Naive B cell (primary cell): ENCODE measurements at places on chromosomes 5 and 9.

DNA sequence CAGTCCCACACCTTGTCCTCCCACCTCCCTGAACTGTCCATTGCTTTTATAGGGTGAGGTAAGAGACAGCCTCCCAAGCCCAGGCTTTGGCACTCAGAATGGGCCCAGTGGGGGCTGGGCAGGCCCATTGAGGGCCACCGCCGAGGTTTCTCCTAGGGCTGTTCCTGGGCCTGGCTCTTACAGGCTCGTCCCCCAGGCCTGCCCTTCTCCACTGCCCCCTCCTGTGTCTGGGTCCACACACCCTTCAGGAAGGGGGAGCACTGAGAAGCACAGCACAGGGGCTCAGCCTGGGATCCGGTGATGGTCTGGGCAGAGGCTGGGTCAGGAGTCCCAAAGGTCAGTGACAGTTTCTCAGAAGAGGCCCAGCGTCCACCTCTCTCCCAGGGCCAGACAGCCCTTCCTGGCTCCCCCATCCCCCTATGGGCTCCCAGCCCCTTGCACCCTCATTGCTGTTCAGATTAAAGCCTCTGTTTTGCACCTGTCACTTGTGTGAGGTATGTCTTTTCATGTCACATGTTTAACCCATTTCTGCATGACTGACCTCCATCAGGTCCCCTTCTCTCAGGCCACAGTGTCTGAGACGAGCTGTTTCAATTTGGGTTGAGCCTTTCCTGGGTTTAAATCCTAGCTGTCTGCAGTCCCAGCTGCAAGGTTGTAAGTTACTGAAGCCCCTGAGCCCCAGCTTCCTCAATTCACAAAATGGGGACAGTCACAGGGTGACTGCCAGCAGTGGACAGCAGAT is 29.4 kb downstream of the IER5L start:
- DNase-seq, result no peak

DNA sequence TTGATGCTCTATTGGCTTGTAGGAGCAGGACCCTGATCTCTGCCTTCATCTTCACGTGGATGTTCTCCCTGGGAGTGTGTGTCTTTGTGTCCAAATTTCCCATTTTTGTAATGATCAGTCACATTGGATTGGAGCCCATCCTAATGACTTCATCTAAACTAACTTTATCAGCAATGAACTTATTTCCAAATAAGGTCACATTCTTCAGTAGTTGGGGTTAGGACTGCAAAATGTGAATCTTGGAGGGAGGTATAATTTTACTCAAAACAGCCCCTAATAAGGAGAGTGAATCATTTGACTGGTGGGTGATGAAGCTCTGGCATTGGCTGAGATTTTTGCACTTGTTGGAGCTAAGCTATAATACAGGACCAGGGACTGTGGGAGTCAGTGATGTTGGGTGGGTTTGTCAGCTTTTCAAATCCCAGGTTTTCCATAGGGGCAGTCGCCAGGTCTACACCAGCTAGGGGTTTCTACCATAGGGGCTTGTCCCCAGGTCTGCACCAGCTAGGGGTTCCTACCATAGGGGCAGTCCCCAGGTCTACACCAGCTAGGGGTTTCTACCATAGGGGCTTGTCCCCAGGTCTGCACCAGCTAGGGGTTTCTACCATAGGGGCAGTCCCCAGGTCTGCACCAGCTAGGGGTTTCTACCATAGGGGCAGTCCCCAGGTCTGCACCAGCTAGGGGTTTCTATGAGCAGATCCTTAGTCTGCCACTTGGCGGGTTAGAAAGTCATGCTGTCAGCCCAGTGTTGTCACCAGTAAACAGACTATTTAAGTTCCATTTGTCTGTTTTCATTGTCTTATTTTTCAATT is 382.6 kb upstream of the DAP start:
- DNase-seq, result peak; percentile 23

- DNase-seq, result no peak
These were observed 7.2 kb upstream of the ADGRV1 start for GRCh38 chr5:90551376-90551775.

DNA sequence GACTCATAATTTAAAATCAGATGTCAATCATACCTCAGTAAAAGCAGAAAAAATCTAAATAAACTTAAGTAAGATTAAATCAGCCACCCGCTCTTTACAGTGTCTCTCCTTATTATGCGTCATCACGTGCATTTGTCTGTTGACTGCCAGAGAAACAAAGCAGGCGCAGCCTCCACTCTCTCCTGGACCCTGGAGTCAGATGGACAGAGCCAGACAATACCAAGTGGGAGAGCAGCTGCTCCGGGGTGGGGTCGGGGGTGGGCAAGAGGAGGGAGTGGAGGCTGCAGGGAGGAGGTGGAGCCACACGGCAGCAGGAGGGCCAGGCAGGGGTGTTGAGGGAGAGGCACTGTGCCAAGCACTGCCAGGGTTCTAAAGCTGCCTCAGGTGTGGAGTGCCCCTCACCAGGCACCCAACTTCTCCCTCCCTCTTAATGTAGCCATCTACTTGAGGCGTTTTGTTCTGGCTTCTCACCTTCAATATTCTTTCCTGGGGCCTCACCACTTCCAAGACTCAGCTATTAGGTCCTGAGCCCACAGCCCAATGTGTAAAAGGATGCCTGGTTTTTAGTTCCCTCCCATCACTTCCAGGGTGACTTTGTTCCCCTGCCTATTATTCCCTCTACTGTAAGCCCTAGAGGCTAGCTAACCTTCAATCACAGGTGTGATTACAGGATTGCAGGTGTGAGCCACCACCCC is 96.3 kb downstream of the GLDC start:
- DNase-seq, result no peak

DNA sequence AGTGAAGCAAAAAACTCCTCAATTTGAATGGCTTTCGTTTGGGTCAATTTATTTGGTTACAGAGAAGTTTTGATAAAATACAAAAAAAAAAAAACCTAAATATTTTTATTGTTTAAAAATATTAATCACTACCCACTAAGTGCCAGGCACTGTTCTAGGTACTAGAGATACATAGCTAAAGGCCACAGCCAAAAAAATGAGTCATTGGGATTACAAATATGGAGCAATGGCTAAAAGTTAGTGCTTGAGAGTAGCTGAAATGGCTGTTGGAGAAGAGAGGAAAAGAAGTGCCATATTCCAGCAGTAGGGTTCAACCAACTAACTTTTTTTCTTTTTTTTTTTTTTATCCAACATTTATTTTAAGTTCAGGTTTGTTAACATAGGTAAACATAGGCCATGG is 130.1 kb upstream of the PTGER4 start:
- DNase-seq, result no peak

DNA sequence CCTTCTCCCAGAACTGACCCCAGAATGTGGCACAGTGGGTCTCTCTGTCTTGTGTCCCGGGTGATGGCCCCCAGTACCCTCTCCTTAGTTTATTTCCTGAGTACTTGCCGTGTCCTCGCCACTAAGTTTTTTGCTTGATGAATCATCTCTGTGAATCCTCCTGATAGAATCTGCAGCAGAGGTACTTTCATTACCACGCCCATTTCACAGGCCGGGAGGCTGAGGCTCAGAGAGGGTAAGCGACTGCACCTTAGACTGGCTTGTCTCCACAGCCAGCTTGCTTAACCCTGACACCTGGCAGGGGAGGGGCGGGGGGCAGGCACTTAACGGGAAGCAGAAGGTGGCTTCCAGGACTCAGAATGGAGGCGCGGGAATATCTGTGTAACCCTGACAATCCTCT is 7.9 kb upstream of the IER5L start:
- no peak for DNase-seq

DNA sequence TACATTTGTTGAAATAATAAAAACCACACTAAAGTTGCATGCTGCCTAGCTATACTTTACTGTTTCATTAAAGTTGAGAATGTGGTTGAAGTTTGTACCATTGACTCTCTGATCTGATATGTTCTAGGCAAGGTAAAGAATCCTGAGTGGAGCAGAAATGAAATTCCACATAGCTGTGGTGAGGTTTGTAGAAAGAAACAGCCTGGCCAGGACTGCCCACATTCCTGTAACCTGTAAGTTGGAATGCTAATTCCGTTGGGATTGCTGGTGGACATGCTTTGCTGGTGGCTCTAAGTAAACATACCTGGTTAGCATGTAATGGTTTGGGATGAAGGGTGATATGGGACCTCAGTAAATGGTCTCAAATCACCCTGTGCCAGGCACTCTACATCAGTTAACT is 16.8 kb downstream of the NFX1 start:
- no peak for DNase-seq

- DNase-seq, result no peak
These were observed 258.8 kb upstream of the CHD1 start for GRCh38 chr5:99187611-99188010.

DNA sequence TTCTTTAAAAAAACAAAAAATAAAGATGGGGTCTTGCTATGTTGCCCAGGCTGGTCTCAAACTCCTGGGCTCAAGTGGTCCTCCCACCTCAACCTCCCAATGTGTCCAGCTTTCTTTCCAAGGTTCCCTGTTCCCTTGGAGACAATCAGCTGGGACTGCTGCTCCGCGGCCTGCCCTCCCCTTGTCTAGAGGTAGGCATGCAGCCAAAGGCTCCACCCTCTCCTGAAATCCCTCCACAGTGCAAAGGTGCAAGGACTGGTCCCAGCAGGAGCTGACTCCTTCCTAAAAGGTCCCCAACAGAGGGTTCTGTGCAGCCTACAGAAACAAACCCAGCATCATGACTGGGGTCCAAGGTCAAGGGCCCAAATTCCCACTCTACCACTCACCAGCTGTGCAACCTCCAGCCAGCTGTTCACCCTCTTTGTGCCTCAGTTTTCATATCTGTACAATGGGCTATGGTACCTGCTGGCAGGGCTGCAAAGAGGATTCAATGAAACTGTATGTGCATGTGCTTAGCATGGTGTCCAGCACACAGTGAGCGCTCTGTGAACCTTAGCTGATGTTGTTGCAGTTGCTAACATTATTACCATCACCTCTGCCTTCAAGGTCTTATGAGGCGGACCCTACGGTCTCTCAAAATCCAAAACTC is 47.5 kb downstream of the BARX1 start:
- DNase-seq, result no peak

GRCh38 chr5:59069438-59070079 is 486.7 kb downstream of the RAB3C start:
- no peak for DNase-seq

- no peak for DNase-seq
These were observed 127.9 kb downstream of the PIK3R1 start for GRCh38 chr5:68343421-68343826.

- DNase-seq, result no peak
These were observed 10.6 kb downstream of the LAMC3 start for GRCh38 chr9:131019388-131020239.

DNA sequence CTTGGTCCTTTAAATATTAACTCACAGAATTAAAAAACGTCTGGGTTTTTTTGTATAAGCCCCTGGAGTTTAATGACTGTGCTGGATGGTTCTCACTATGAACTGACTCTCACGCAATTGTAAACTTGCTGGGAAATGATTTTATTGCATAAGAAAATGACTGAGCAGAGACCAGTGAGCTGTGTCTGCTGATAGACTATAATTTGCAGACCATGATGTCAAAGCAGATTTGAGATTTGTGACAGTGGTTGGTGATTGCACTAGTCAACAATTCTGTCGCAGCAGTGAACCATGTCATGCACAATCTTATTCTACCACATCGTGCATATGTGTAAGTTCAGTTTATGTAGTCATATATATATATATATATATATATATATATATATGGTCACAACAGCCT is 85.7 kb upstream of the C9orf72 start:
- no peak for DNase-seq

- DNase-seq, result no peak
These were observed 58.3 kb upstream of the PLPP6 start for GRCh38 chr9:4603830-4604229.

DNA sequence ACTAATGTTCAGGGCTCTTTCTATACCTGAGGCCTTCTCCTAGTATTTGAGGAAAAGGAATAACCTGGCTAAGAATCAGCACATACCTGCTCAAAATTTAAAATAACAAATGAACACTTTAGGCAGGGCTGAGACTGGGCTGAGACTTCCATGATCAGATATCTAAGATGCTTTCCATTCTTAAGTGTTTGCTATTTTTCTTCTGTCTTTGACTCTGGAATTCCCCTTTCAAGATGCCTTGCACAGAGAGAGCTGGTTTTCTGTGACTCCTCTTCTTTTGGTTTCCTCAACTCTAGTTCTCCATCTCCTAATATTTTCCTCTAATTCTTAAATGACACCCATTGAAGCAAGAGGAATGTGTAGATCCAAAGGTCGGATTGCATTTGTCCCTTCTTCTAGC is 61.1 kb downstream of the DPYSL3 start:
- no peak for DNase-seq

- DNase-seq, result no peak
These were observed 40.7 kb downstream of the ASTN2 start for GRCh38 chr9:117374076-117374725.

DNA sequence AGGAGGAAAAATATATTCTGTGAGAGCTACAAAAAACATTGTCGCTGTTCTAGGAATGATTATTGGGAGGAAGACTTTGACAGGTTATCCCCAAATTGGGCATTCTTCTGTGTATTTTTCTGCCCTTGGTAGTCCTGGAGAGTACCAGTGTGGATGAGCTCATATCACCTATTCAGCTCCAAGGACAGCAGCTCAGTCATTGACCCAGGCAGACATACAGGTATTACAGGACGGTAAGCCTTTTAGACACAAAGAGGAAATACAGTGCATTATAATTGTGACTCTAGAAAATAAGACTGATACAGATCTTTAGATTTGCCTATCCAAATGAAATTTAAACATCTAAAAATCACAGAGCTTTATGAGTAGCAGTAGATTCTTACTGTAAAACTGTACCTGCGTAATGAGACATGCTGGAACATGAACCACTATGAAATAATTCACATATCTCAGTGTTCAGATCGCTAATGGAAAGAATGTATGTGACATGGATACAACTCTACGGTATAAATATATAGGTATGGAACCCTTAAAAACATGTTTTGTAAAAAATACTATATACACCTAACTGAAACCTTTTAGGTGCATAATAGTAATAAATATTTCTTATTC is 56.0 kb downstream of the PLK2 start:
- DNase-seq, result no peak

- no peak for DNase-seq
These were observed 43.3 kb upstream of the NEURL1B start for GRCh38 chr5:172597755-172598155.

- DNase-seq, result no peak
These were observed 530 bp downstream of the UCK1 start for GRCh38 chr9:131530546-131530919.

- DNase-seq, result no peak
These were observed 51.1 kb downstream of the CPLANE1 start for GRCh38 chr5:37198061-37198460.

DNA sequence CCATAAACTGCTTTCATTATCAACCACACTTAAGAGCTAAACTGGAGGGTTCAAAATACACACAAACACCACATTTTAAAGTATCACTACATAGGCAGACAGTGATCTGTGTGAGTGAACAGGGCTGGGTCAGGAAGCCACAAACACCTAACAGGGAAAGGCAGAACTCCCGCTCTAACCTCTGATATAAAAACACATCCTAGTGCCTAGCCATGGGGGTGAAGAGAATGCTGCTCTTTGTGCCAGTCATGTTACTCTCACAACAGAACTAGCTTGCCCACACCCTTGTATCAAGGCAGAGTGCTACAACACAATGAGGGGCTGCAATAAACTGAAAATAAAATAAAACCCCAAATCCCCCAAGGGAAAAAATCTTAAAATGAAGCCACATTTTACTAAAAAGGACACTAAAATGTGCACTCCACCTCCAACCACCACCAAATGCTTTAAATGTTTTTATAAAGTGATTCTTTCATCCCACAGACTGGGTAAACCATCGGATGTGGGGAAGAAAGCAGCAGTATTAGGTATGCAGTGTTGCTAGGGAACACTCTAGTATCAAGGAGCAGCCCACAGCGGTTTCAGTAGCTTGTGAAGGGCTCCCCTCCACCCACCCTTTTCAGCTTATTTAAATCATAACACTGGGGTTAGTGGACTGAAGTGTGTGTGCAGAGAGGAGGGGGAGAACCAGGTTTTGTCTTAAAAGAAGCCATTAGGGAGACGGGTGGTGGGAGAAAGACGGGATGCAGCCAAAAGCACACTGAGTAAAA is 64.5 kb downstream of the TMEM161B start:
- no peak for DNase-seq
